Activated CD8-positive, alpha-beta memory T cell treated with anti-CD3 and anti-CD28 coated beads for 1 hour (primary cell): ENCODE measurements at places on chromosomes 7 and 10.

- no peak for DNase-seq
These were observed 317.6 kb downstream of the GRID1 start for GRCh38 chr10:86048973-86049372.

DNA sequence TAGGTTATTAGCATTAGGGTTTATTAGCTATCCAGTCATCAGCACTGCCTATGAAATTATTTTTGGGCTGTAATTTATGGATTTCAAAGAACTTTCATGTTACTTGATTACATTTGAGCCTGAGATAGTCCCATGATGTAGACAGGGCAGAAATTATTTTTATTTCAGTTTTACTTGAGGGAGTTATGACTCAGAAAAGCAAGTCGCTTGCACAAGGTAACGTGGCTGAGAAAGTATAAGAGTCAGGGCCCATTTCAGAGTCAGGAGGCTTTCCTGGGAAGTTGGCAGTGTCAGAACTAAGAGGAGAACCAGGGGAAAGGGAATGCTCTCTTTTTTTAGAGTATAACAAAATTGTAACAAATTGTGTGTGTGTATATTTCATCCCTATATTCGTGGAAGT, 16.5 kb downstream of the GATA3 start:
- DNase-seq = no peak

DNA sequence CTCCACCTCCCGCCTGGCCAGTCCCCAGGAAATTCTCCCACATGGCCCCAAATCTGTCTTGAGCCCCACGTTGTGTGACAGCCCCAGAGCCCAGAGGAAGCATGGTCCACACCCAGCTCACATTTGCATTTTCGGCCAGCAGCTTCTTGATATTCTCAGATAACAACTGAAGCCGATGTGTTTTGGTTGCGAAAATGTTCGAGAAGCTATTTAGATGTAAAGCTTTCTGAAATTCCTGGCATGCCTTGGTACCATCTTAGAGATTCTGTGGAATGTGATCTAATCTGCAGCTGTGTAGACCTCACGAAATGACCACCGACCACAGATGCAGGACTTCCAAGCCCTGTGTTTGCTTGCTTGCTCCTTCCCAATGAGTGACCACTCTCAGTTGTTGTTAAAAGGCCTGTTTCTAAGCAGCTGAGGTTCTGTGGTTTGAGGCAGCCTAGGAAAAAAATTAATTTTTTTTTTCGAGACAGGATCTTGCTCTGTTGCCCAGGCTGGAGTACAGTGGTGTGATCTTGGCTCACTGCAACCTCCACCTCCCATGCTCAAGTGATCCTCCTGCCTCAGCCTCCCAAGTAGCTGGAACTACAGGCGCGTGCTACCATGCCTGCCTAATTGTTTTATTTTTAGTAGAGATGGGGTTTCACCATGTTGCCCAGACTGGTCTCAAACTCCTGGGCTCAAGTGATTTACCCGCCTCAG, 8.8 kb downstream of the SLC4A2 start:
- DNase-seq = no peak

DNA sequence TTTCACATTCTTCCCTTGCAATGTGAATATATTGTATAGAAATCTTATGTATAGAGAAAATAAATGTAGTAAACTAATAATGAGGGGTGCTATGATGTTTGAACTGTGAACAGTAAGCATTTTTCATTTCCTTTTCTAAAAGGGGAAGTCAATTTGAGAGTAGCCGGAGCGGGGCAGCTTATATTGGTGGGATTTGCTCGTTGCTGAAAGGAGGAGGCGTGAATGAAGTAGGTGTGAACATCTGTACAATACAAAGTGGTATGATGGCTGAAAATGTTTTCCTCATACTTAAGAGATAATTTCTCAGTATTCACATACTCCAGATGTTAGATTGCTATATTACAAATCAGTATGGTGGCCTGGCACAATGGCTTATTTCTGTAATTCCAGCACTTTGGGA, 87.1 kb downstream of the SRI start:
- DNase-seq = no peak

DNA sequence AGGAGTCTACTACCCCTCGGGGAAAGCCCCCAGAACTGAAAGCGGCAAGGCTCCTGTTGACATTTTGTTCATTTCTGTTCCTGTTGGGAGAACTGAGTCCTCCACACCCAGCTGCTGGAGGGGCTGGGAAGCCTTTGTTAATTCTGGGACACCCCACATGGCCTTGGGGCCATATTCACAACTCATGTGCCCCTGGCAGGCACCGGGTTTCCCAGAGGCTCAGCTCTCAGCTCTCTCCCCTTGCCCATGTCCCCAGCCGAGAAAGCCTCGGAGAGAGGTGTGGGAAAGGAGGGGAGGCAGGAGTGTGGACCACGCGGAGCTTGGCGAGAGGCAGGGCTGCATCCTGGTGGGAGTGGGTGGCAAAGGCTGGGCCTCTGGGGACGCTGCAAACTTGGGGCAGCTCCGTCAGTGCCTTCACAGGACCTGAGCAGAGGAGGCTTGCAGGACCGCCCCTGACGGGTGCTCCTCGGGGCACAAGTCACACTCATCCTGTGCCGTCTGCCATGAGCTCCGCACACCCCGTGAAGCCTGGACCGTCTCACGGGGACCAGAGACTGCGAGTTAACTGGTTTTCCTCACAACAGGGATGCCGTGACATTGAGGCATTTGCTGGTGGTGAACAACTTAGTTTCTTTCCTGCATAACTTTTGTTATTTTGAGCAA, 140.9 kb downstream of the DNAJB6 start:
- no peak for DNase-seq

DNA sequence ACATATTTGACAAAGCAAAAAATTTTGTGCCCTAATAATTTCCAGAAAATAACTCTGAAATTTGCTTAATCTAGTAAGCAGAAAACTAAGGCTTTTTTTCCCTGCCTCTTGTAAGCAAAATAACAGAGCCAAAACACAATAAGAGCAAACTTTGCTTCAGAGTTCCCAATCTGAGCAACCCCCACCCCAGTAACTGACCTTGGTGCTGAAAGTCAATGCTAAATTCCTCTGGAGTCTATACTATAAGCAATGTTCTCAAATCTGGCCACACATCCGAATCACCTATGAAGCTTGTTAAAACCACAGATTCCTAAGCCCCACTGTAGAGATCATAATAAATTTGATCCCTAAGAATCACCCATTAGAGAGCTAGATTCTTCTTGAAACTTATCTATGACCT, 150.5 kb downstream of the ELAPOR2 start:
- no peak for DNase-seq

- DNase-seq = no peak
These were observed 22.7 kb downstream of the YKT6 start for GRCh38 chr7:44223362-44224079.

GRCh38 chr10:126528315-126528835, 140.1 kb upstream of the ADAM12 start:
- no peak for DNase-seq

DNA sequence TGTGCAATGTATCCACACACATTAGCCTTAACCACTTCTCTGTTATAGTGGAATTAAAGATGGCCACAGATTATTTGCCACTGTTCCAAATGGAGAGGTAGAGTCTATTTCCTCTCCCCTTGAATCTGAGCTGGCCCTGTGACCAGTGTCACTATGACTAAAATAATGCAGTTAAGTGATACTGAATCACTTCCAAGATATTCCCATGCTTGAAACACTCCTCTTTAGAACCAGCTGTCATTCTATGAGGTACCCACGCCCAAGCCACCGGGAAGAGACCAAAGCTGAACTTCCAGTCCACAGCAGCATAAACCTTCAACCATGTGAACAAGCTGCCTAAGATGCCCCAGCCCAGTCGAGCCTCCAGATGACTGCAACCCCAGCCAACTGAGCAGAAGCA, 2.1 kb upstream of the DHX32 start:
- DNase-seq = no peak

DNA sequence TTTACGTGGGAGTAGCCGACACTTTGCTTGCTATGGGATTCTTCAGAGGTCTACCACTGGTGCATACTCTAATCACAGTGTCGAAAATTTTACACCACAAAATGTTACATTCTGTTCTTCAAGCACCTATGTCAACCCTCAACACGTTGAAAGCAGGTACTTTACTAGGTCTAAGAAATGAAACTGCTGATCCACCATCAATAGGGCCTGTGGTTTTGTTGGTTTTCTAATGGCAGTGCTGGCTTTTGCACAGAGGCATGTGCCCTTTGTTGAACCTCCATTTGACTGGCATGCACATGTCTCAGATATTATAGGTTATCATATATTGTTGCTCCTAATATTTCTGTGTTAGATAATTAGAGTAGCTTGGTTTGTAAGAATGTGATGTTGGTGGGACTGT, 123.8 kb downstream of the CFTR start:
- DNase-seq = no peak

DNA sequence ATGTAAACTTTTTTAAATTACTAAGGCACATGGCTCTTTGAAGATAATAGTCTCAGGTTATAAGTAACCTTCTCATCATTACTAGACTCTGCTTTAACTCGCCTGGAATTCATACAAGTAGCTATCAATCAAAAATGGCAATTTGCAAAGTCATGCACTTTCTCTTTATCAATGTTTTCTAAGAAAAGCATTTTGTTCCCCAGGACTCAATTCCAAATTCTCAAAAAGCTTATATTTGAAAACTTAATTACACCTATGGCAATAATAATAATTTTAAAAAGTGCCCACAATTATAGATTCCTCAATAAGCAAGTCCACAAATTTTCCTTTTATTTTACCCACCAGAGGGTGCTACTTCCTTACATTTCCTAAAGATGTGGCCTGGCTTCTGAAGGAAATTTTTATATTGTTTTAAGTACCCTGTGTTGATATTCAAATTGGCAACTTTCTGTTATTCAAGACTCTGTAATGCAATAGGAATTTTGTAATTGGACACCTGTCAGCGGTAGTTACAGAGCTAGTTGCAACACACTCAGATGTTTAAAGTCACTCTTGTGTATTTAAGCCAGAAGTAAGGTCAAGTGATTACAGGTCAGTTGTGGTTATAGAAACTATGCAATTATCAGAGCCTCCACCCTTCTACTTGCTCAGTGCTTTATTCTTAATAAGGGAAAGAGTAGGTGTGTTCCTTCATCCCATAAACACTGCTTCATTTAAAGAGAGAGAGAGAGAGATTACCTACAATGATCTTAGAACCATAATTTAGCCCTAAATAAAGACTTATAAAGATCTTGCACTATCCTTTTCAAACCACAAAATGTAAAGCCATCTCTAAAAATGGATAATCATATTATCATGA, 47.1 kb upstream of the HYAL4 start:
- no peak for DNase-seq

DNA sequence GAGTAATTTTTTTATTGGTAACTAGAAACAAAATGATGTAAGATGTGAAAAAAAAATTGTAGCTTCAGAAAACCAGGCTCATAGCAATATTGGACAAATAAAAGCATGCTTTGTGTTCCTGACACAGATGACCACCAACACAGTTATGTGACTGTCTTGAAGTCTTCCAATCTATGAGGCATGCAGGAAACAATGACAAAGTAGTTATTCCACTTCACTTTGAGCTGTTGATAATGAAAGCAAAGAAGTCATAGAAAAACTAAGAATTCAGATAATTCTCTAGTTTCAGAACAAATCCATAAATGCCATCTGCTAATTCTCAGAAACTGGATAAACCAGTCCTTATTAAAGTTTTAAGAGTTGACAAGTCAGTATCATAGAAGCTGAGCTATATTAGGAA, 378.4 kb upstream of the SEMA3D start:
- no peak for DNase-seq

DNA sequence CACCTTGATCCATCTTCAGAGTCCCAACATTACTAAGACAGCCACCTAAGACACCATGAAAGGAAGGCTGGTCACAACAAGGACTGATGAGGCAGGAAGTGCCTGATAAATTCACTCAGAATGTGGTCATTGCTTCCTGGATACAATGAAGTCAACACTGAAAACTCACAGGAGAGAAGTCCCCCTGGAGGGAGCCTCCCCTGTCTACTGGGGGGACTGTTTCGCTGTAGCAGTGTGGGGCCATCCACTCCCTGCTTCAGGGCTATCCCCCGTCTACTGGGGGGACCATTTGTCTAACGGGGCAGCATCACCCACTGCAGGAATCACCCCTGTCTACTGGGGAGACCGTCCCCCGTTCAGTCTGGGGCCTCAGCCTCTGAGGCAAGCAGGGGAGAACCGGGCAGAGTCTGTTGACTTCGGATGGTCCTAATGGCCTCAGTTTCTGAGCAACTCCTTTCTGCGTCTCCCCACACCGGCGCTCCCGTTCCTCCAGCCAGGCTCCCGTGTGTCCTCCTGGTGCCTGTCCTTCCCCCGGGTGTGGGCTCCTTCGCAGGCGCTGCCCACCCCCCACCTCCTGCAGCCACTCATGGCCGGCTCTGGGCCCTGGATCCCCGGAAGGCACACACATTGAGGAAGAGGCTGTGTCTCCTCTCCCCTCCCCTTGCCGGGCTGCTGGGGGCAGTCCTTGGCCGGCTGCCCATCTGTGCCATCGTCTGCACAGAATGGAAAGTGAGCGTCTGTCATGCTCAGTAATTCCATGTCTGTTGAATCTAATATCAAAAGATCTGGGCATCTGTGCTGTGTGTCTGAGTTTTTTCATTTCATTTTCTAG, 59.9 kb upstream of the DNAJB6 start:
- DNase-seq = no peak

DNA sequence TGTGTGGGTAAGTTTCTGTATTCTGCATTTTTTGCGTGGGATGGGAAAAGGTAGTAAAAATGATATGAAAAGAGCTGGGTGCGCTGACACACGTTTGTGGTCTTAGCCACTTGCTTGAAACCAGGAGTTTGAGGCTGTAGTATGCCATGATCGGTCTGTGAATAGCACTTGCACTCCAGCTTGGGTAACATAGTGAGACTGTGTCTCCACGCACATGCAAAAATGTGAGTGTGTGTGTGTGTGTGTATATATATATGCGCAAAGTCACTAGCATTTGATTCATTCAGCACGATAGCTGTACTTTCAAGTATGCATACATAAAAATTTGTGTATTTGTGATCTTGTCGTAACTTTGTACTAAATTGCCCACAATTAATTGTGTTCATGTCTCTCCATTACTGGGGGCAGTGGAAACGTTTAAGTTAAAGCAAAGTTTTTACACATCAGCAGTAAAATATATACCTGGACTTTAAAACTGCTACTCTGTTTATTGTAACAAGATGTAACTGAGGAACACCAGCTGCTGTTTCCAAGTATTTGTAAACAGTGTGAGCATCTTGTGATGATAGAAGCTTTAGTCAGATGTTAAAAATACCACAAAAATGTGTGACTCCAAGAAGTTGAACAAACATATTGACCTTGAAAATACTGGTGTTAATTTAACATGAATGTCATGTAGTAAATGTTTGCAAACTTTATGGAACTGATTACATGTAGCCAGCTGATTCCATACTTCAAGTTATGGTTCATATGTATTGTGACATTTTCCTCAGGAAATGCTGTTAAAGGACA, 1.6 kb downstream of the ZRANB1 start:
- no peak for DNase-seq

- DNase-seq = no peak
These were observed 163.6 kb downstream of the DNAJB6 start for GRCh38 chr7:157500171-157500960.

GRCh38 chr10:62056219-62056618, 154.7 kb downstream of the ARID5B start:
- no peak for DNase-seq

- DNase-seq = no peak
These were observed 600.1 kb upstream of the AUTS2 start for GRCh38 chr7:68998136-68998535.
